ENCODE measurements at places on chromosomes 2 and 18.

DNA sequence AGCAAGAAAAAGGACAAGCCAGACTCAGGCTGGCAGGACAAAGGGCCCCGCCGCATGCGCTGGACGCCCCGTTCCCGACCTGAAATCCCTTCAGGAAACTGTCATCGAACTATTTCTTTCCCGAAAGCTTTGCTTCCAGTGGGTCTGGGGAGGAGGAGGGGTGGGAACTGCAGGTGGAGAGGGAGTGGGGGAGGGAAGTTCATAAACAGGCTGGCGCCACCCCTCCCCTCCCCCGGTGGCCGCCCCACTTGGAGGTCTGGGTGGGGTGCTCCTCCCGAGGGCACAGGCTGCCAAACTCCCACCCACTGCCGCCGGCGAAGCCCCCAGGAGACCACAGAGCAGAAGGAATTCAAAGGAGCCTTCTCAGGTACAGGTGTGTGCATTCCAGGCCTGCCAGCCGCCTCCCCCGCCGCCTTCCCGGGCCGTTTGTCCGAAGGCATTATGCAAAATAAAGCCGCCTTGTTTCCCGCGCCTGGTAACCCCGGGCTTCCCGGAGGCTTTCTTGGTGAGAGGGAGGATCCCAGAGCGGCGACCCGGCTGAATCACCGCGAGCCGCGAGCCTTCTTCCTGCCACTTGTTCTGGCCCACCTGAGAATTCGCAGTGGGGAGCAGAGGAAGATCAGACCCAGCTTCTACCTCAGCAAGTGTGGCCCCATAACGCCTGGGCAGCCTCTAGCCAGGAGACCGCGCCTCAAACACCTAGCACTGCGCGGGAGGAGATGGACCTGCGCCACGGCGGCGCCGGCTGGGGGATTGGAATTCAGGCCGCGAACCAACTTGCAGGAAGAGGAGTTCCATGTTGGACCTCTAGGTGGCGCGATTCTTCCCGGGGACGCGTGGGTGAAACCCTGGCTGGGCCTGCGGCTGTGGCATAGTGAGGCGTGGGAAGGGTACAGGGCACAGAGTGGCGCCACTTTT lies 101.9 kb downstream of the FOXI3 start:
- DNase-seq, result no peak

GRCh38 chr2:42092084-42092996 lies 44.5 kb downstream of the PKDCC start:
- DNase-seq, result no peak

- no peak for DNase-seq
Observed at GRCh38 chr18:35495536-35496314, 2.0 kb downstream of the INO80C start.

DNA sequence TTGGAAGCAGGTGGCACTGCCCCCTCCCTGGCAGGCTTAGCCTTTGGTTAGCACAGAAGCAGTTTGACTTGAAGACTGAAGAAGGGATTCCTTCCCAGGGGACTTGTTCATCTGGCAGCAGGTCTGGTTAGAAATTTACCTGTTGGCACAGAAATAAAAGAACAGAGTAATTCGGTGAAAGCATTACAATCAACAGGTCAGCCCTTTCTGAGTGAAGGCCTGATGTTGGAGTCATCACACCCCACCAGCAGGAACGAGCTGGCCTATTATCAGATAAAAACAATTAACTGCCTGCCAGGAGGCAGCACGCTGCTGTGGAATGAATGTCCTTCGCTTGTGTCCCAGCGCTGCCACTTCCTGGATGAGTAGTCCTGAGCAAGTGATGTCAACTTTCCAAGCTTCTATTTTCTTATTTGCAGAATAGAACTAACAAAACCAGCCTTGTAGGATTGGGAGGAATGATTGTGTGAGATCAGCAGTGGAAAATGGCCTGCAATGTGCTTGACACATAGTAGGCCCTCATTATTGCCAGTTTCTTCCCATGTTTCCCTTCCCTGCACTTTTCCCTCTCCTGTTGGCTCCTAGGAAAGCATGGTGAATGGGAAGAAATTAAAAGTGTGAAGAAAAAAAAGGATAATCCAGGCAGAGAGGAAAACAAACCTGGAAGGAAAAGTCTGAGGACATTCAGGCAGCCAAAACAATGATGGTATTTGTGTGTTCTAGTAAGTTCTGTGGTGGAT lies 29.0 kb downstream of the LGALSL start:
- no peak for DNase-seq

- DNase-seq, result no peak
Observed at GRCh38 chr2:173693044-173693589, 272.1 kb downstream of the SP3 start.

DNA sequence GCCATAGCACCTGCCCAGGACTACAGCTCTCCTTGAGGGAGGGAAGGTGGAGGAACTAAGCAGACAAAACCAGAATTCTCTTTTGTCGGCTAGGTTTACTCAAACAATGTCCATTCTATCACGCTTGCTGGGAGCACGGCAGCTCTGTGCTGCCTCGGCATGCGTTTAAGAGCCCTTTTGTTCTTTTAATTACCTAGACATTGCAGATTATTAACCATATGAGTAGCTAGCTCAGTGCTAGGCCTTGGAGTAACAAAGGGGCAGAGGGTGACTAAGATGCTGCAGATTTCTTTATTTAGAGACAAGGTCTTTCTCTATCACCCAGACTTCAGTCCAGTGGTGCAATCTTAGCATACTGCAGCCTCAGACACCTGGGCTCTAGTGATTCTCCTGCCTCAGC lies 11.1 kb downstream of the MSGN1 start:
- no peak for DNase-seq

GRCh38 chr2:6423944-6424343 lies 441.8 kb downstream of the CMPK2 start:
- DNase-seq, result no peak

- no peak for DNase-seq
Observed at GRCh38 chr2:68118816-68119215, 38.9 kb upstream of the PNO1 start.

- no peak for DNase-seq
Observed at GRCh38 chr2:23469142-23469540, 84.2 kb downstream of the KLHL29 start.

GRCh38 chr18:29218091-29218490 lies 1041.2 kb upstream of the CDH2 start:
- DNase-seq, result no peak

GRCh38 chr2:171267855-171268629 lies 107.3 kb upstream of the TLK1 start:
- DNase-seq, result no peak

GRCh38 chr2:161586517-161587167 lies 37.6 kb upstream of the SLC4A10 start:
- DNase-seq, result no peak

GRCh38 chr18:46497129-46497528 lies 159.9 kb downstream of the LOXHD1 start:
- no peak for DNase-seq

- DNase-seq, result no peak
Observed at GRCh38 chr2:177759443-177759842, 313.1 kb downstream of the PDE11A start.

DNA sequence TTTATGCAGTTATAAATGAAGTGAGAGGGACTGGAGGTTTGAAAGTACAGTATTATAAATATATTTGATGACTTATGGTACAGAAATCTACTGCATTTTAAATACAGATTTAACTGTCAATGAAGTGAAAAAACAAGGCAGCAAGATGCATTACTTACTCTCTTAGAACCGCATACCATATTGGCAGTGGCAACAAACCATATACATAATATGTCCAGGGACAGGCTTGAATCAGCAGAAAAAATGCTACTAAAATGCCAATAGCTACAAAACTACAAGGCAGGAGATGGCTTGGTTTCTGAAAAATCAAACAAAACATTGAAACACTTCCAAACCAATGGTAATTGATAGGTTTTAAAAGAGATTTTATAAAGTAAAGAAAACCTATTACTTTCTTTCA lies 77.2 kb downstream of the PIGN start:
- DNase-seq, result no peak

DNA sequence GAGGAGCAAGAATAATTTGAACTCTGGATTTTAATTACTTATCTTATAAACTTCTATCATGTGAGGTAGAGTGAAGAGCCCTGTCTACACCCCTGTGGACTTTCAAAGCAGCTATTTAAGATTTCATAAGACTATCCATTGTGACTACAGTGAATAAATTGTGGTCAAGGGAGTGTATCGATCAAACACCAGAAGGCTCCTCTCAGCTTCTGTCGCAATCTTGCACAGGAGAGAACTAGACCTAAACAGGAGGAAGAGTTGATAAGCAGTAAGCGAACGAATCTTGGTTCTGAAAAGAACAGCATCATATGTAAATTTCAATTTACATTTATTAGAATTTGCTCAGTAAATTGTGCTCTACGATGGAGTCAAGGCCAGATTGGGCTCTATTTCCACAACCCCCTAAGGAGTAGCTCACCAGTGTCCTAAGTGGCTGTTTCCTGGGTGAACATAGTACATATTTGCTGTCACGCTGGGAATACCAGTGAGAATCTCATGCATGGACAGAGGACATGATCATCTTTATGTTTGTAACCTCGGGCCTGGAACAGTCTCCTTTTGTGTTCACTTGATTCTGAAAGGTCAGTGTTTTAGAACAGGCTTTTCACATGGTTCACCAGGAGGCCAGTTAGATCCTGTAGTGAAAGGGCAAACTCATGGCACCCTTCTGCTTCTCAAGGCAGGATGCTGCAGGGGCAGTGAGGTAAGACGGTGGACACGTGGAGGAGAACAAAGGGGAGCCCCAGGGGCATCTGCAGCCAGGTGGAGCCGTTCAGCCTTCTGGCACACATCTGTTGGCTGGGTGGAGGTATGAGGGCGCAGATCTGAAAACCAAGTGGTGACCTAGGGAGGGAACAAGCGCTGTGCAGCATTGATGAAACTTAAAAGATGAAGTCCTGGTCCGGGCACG lies 33.3 kb downstream of the NPAS2 start:
- no peak for DNase-seq

- DNase-seq, result no peak
Observed at GRCh38 chr2:106096299-106097037, 97.6 kb downstream of the UXS1 start.

DNA sequence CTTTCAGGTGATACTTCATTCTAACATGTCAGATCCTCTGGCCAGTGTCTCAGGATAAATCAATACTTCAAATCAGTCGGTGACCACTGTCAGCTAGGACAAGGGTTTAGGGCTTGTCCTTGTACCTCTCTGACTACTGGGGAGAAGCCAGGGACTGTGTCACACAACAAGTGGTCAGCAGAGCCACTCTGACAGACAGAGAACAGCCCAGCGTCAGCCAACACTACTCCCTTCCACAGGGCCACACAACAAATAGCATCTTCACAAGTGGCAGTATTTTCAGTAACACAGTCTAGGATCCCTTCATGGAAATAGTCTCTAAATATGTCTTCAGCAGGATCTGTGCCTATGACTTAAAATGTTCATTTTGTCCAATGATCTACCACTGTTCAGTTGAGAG lies 14.2 kb downstream of the FLACC1 start:
- DNase-seq, result no peak

DNA sequence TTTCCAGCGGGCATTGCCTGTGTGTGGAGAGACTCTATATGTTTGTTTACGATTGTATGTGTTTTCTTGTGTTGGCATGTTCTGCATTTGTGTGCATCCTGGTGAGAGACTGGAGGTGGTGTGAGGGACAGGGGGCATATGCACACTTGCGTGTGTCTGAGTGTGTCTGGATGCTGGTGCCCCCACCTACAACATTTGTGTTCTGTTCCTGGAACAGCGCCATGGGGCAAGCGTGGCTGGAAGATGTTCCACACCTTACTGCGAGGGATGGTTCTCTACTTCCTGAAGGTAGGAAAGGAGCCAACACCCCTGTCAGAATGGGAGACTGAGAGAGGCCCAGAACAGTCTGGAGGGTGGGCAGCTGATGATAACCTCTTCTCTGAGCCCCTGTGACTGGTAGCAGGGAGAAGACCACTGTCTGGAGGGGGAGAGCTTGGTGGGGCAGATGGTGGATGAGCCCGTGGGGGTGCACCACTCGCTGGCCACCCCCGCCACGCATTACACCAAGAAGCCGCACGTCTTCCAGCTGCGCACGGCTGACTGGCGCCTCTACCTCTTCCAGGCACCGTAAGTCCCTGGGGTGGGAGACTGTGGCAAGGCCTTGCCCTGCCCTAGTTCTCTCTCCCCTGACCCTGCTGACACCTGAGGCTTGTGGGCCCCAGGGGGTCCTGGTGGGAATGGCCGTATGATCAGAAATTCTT lies 23.7 kb downstream of the PSD4 start:
- DNase-seq, result no peak

- DNase-seq, result no peak
Observed at GRCh38 chr2:158828378-158829164, 33.5 kb downstream of the DAPL1 start.

GRCh38 chr18:33835419-33835818 lies 257.4 kb downstream of the ASXL3 start:
- DNase-seq, result no peak

DNA sequence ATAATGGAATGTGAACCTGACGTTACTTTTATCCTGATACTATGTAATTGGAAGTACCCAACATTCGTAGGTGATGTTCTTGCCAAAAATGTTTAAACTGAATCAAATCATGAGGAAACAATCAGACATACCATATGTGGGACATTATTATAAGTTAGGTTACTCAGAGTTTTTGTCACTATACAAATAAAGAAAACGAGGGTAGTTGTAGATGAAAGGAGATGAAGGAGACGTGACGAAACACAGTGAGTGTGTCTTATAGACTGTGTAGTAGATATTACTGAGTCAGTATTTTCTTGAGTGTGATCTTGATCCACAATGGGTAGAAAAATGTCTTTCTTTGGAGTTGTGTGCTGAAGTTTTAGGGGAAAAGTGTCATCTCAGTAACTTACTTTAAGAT lies 176.8 kb downstream of the ZNF407 start:
- no peak for DNase-seq

GRCh38 chr2:120866483-120867140 lies 130.9 kb downstream of the GLI2 start:
- DNase-seq, result no peak

Measured in RWPE2 (cell line).